Ammon's horn (tissue), 1 donor: ENCODE measurements at places on chromosomes 1 and 21.

GRCh38 chr1:234823191-234824176, 213.5 kb upstream of the IRF2BP2 start:
- no peak for DNase-seq

GRCh38 chr1:241507189-241507863, 12.2 kb downstream of the FH start:
- DNase-seq: no peak

- peak; percentile 98 for DNase-seq
Observed at GRCh38 chr1:173824315-173825081, at the start of the genes CENPL and DARS2. Gene CENPL (minus strand): TSS chr1:173824883. CDS start chr1:173811299, 13,584 bp downstream. Gene DARS2 (plus strand): TSS chr1:173824673. CDS start chr1:173825230, 557 bp downstream.

- DNase-seq: peak; percentile 68
Observed at GRCh38 chr1:230701434-230701833, 12.5 kb downstream of the AGT start.

- peak; percentile 57 for DNase-seq
Observed at GRCh38 chr1:202192770-202193613, 607 bp upstream of the LGR6 start.

DNA sequence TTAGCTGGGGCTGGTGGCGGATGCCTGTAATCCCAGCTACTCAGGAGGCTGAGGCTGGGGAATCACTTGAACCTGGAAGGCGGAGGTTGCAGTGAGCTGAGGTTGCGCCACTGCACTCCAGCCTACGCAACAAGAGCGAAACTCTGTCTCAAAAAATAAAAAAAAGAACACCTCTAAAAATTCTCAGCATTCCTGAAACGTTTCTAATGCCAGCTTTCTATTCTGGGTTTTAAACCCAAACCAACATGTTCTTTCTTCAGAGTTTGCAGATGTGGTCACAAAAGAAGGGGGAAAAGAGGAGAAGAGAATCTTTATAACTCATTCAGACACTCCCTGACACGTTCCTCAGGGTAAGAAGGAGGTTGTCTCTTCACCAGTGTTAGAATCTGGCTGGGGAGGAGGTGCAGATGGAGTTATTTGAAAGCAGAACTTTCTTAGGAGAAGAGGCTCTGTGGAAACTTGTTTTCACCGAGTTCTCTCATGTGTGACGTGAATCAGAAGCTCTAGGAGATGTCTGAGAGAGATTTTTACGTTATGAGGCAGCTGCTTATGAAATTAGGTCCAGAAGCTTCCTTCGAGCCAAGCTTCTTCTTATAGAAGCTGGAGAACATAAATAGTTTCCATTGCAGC, 17.8 kb upstream of the CNR2 start:
- DNase-seq: no peak

- no peak for DNase-seq
Observed at GRCh38 chr1:162171111-162171510, 101.6 kb downstream of the NOS1AP start.

GRCh38 chr1:147654511-147654910, 15.8 kb downstream of the ACP6 start:
- no peak for DNase-seq

GRCh38 chr1:248825573-248825908, 174 bp downstream of the SH3BP5L start:
- no peak for DNase-seq

- DNase-seq: no peak
Observed at GRCh38 chr1:225736437-225737098, 41.1 kb upstream of the SRP9 start.

DNA sequence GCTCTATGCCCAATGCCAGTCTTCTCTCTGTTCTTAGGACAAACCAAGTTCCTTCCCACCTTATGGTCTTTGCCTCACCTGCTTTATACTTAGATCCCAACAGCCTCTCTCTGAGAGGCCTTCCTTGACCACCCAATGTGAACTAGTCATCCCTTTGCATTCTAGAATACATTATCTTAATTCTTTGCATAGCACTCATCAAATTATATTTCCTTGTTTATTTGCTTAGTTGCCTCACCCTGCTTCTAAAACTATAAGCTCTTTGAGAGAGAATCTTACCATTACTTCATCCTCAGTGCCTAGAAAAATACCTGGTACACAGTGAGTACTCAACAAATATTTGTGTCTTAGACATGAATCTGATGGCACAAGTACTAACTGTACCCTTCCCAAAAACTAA, 8.0 kb downstream of the PIGP start:
- no peak for DNase-seq

- DNase-seq: no peak
Observed at GRCh38 chr1:53573522-53573921, 114.3 kb downstream of the DMRTB1 start.

DNA sequence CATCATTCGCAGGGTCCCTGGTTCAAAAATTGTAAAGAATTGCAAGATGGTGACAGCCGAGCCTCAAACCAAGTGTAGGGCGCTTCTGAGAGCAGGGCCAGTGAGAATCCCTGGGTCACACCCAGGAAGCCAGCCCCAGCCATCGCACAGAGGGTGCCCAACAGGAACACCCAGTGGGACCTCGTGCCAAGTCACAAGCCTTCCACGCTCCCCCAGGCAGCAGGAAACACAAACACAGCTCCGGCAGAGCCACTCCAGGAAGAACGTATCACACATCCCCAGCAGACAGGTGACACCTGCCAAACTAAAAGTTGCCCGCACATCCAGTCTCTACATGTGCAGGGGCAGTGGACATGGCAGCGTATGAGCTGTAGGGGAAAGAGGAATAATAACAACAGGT, 20.2 kb downstream of the DHRS3 start:
- DNase-seq: peak; percentile 55

DNA sequence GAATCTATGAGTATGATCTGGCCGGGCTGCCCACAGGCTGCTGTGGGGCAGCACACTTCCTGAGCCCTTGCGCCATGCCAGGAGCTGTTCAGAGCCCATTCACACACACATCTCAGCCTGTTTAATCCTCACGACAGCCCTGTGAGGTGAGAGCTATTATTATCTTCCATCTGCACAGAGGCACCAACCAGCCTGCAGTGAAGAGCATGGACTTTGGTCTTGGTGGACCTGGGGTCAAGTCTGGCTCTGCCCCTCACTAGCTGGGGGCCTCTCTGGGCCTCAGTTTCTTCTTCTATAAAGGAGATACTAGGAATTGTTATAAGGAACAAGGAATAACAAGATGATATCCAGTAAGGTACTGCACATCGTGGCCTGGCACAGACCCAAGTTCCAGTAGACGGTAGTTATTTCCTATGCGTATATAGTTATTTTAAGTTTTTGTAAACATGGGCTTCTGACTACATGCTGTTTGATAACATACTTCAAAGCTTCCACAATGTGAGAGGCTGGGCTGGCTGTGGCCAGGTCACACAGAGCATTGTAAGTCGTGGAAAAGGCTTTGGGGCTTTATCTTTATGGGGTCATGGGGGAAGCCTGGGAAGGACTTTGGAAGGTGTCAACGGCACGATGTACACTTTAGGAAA, 3.4 kb upstream of the PADI2 start:
- DNase-seq: no peak

GRCh38 chr1:213335084-213335483, 284.0 kb downstream of the RPS6KC1 start:
- no peak for DNase-seq

- no peak for DNase-seq
Observed at GRCh38 chr1:45765999-45766792, 15.7 kb upstream of the IPP start.

DNA sequence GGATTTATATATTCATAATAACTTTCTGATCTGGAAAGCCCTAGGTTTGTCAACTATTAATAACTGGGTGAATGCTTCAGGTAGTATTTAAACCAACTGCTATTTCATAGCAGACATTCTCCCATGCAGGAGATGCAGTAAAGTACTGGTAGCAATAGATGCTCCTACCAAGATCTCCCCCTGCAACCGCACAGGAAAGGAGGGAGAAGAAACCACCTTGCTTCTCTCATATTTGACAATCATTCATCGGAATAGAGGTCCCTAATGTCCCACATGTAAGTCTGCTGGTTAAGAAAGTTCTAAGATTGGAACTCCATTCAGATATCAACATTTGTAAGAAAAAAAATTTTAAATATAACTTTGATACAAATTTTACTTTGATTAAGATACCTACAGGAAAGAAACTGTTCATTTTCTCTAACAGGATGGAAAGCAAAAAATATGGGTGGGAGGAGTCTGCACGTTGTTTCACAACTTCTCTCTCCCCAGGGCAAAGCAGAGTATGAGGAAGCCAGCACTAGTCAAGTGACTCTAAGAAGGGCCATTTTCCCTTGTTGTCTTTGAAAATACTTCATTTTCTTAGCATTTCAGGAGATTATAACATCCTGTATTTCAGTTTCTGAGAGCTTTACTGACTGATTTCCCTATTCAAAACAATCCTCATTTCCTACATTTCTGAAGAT, at the start of gene PYHIN1:
TSS of gene PYHIN1 (plus strand) at position 498 of the 683 bp plus-strand sequence. CDS start 5,359 bp downstream, outside the sequence.
- no peak for DNase-seq

DNA sequence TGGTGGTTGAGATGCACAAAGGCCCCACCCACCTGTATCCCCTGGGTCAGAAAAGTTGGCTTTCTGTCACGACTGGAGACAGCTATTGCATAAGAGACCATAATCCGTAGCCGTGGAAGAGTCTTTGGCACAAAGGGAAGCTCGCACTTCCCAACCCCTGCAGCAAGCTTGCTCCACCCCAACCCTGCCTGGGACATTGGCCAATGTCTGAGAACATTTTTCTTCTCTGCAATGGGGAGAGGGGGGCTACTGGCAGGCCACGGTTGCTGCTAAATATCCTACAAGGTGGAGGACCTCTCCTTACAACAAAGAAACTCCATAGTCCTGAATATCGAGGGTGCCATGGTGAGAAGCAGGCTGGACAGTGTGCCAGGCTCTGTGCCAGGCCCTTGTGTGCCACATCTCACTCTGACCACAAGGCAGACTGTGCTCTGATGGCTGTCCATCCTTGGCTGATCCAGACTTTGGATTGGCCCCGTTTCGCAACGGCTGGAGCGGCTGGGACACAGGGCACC, 104.1 kb downstream of the CSMD2 start:
- DNase-seq: peak; percentile 40

GRCh38 chr1:47584249-47584648, 146.4 kb downstream of the FOXD2 start:
- peak; percentile 49 for DNase-seq

DNA sequence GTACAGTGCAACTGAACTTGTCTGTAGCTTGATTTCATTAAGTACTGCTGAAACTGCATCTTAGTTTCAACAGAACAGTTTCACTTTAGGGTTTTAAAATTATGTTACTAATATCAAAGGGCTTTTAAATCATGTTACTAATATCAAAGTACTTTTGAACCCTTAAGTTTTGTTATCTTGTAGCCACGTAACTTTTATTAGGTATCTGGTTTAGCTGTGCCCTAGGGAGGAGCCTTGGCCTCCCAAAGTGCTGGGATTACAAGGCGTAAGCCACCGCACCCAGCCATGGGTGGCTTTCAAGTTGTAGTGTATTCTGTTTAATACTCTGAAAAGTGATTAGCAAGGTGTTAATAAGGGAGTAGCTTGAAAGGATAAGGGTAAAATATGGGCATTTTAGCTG, 2.0 kb downstream of the KDM4A start:
- DNase-seq: no peak

GRCh38 chr1:63857478-63857877, 83.7 kb downstream of the ROR1 start:
- DNase-seq: no peak

DNA sequence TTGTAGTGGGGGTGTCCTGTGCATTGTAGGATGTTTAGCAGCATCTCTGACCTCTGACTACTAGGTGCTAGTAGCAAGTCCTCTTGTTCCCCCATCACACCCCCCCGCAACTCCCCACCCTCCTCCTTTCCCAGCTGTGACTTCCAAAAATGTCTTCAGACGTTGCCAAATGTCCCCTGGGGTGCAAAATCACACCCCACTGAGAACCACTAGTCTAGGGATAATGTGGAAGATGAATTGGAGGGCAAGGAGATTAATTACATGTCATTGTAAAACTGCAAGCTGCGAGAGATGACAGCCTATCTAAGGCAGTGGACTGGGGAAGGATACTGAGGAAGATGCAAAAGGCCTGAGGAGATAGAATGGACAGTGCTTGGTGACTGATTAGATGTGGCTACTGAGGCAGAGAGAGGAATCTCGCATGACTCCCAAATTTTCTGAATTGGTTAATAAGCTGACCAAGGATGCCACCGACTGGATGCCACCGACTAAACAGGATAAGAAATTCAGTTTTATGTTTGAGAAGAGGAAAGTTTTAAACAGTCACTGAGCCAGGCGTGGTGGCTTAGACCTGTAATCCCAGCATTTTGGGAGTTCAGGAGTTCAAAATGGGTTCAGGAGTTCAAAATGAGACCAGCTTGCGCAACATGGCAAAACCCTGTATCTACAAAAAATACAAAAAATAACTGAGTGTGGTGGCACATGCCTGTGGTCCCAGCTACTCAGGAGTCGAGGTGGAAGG, 3.1 kb upstream of the JAK1 start:
- no peak for DNase-seq

DNA sequence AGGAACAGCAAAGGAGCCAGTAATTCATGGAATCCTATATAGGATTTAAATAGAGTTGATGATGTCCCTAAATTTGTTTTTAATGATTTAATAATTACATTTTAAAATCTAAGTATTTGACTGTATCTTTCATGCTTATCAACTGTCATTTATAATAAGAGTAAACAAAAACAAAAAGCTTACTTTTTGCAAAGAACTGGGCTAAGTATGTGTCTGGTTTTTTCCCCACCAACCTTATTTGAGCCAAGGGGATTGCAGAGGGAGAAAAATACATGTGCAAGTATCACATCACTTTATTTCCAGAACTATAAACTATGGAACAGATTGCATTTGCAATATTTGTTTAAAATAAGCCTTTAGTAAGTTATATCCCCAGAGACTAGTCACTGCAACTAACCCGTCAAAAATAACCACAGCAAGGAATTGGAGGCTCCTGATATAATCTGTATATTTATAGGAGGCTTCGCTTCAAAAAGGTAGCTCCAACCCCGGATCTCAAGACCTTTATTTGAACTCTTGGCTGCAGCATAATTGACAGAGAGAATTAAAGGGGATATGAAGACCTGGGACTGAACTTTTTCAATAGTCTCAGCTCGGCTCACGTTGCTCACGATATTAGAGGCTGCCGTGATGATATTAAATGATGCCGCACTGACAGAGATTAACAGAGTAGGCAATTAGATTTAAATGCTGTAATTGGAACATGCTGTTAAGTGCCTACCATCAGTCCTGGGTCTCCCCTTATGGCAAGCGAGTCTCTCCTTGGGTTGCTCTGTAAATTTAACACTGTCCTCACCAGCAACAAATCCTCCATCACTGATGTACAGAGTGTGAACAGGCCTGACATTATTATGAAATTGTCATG, 329.1 kb upstream of the NFIA start:
- no peak for DNase-seq

DNA sequence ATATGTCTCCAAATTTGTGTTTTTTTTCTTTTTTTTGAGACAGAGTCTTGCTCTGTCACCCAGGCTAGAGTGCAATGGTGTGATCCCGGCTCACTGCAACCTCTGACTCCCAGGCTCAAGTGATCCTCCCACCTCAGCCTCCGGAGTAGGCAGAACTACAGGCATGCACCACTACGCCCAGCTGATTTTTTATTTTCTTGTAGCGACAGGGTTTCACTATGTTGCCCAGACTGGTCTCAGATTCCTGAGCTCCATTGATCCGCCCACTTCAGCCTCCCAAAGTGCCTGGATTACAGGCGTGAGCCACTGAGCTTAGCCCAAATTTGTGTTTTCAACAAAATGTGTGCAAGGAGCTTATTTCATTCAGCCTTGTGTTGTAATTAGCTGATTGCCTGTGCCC, 59.0 kb upstream of the IFFO2 start:
- no peak for DNase-seq
